ENCODE measurements at places on chromosomes 16 and 17. TPM values are rescaled to one million over a fixed set of nuclear protein-coding genes. Genes with fewer than 3 reads are reported as not detected.
A peak's percentile ranks its signal among the peaks of the same experiment; 100 is the strongest.

GRCh38 chr17:59521465-59522126 is 43.8 kb upstream of the DHX40 start:
- peak; percentile 47 for DNase-seq

CDH15 gene
- total RNA-seq, result 0.37 TPM

DNA sequence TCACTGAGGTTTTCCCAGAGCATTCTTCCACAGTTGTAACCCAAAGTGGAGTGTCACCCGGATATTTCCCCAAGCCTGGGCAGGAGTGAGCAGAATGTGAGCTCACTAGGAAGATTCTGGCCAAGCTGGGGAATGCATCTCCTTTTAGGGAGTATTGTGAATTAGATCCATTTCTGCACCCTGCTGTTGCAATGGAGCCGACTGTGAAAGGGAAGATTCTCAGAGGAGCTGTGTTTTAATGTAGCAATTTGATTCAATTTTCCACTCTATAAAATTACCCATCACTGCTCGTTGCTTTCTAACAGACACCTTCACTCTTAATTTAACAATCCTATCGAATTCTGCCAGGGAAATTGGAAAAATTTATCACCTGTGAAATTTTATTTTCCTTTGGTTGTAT is 70.8 kb downstream of the SNX11 start:
- no peak for DNase-seq

DNA sequence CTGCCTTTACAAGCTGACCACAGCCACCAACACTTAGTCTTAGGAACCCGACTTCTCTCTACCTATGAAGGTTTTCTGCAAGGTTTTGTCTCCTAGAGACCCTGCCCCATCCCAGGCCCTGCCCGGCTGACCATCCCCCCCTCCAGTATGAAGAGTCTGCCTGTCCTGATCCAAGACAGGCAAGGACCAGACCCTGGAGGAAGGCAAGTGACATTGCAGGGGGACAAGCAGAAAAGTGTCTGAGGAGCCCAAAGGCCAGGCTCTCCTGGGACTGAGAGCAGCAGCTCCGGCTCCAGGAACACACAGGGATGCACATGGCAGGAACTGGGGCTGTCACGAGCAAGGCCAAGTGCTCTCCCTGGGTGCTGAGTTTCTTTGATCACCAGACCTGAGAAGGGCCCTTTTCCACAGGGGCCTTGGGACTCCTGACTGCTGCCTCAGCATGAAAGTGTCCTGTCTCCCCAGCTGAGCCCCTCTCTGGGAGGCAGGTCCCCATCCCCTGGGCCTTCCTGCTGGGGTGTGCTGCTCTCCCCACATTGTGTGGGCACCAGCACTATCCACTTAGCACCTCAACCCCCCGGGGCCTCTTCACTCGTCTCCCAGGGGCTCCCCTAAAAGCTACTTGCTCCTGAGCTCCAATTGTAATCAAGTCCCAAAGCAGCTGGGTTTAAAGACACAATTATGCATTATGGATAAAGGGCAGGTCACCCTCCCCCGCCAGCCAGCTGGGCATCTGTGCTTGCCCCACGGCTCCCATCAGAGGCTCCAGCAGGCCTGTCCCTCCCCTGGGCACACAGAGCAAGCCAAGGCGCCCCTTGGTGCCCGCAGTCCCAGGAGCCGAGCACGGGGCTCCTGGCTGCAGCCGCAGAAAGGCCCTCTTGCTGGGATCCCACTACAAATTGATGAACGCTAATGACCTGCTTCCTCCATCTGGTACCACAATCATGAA is 11.6 kb upstream of the CACNG4 start:
- no peak for DNase-seq

KRT33A gene
- not detected for total RNA-seq

CIBAR2 gene
- 0.51 TPM for total RNA-seq

DNA sequence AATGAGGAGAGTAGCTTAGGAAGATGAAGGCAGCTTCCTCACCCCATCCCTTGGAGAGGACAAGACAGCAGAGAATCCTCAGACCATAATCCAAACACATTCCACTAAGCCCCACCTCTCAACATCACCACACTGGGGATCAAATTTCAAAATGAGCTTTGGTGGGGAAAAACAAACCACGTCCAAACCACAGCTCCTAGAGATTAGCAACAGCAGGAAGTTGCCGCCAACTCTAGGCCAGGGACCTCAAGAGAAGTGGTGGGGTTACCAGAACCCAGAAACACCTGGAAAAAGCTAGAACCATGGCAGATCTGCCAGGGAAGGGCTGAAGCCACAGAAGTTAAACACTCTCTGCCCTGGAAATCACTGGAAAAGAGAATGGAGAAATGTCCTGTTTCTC is 571.6 kb downstream of the HS3ST4 start:
- DNase-seq, result no peak

UBE2G1 gene
- 70.9 TPM for total RNA-seq

WNK4 gene
- not detected for total RNA-seq

DNA sequence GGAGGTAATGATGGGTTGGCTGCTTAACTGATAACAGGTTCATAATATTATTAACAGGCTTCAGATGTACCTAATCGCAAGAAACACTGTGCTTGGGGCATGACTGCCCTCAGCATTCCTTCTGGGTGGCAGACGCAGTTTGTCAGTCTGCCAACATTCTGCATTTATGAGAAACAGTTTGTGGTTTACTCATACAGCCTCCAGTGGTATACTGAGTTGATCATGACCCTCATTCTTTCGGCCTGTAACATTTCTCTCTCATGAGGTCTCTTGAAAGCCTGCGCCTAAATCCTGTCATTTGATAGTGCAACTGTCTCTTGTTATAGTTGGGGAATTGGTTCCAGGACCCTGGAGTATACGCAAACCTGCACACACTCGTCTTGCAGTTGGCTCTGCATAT is 4.9 kb upstream of the RUSF1 start:
- DNase-seq, result no peak

- no peak for DNase-seq
Observed at GRCh38 chr16:54288835-54289241, 2.3 kb upstream of the IRX3 start.

DNA sequence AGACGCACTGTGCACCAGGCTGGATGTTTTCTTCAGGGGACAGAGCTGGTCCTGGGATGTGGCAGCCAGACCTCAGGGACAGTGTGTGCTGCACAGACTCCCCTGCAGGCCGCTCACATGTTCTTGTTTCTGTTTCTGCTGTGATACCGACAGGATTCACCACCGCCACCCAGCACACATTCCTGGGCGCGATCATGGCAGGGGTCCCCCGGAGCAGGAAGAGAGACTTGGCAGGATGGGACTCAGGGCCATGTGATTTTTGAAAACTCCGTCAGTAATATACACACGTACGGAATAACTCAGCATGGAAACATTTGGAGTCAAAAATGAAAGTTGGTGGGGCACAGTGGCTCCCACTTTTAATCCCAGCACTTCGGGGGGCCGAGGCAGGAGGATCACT is 79.0 kb downstream of the HAPSTR1 start:
- DNase-seq, result no peak

HSD17B2 gene
- total RNA-seq, result 3.9 TPM

SLC47A2 gene
- not detected for total RNA-seq

GRCh38 chr16:28059841-28060575 is 3.5 kb downstream of the GSG1L start:
- no peak for DNase-seq

- no peak for DNase-seq
Observed at GRCh38 chr17:10224582-10225195, 26.3 kb upstream of the GAS7 start.

DNA sequence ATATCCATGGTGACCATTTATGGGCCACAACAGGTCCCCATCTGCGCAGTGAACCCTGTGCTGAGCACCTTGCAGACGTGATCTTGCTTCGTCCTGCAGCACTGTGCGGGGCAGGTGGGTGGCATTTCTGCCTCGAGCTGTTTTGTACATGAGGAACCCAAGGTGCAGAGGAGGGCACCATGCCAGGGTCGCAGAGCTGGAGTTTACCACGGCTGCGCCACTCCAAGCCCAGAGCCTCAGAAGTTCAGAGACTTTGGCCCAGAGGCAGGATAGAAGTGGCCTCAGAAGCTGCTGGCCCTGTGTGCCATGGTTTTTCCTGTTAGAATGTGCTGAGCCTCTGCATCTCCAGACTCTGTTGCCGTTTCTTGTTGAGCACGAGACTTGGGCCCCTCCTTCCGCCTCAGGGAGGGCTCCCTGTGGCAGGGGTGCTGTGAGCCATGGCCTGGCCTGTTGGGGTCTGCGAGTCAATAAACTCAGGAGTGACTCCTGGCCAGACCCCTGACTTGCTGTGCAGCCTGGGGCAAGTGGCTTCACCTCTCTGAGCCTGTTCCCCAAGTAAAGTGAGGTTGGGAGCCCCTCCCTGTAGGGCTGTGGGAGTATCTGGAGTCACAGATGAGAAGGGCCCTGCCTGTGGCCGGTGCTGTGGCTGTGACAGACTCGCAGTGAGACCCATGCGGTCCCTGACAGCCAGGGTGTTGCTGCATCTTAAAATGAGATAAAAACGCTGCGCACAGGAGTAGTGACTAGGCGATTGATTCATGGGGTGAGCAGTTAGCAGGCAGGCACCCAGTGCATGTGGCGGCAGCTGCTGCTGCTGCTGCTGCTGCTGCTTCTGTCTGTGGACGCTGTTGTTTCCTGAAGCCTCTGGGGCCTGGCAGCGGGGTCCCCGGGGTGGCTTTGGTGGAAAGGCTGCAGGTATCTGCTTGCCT is 11.8 kb downstream of the MAP2K3 start:
- DNase-seq, result no peak

CBX8 gene
- 15.8 TPM for total RNA-seq

DNA sequence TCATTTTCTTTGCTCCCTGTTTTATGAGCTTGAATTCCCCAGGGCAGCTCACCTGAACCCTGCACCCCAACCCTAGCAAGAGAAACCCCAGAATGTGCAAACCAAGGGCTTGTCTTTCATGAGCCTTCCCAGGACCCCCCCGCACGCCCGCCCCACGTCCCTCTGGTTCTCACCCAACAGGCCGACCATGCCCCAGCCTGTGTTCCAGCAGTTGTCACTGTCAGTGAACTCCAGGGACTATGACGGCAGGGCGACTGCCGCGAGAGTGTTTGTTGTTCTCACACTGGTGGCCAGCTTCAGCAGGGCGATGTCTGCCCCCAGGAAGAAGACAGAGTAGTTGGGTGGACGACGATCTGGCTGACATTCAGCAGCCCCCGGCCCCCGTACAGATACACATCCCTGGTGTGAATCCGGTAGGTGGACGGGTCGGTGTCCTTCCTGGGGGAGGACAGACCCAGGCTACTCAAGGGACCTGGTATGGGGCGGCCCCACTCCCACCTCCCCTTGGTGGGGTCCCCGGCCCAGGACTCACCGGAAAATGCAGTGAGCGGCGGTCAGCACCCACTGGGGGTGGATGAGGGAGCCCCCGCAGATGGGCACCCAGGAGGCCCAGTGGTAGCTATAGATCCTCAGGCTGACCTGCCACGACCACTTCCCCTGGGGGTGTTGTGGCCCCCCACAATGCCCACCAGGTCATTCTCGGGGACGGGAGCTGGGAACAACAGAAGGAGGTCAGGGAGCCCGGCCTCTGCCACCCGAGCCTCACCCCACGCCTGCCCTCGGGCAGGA is 20.1 kb downstream of the TPSD1 start:
- no peak for DNase-seq

KATNIP gene
- 10.7 TPM for total RNA-seq

GRCh38 chr17:40903129-40903847 is 18.2 kb upstream of the KRT20 start:
- no peak for DNase-seq

AGRP gene
- total RNA-seq, result not detected

DNA sequence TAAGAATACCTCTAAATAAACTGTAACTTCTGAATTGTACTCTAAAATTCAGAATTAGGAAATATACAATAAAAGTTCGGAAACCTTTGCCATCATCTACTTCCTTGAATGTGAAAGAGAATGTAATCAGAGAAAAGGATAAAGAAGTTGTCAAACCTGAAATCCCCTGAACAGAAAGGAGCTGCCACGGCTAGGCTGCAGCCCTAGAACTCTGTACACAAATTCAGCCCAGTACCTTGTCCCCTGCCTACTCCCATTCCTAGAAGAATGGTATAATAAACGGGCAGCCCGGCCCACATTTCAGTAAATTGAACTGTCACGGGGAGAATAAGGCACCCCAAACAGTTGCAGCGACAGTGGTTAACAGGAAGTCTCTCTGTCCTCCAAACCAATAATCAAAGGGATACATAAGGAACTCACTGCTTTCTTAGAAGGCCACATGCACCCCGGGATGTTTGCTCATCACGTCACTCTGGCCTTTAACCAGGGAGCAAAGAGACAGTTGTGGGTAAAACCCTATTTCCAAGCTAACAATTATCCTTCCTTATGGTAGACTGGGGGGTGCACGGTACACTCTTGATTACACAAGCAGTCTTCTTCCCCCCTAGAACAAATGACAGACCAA is 24.3 kb upstream of the RFFL start:
- DNase-seq, result no peak

DNA sequence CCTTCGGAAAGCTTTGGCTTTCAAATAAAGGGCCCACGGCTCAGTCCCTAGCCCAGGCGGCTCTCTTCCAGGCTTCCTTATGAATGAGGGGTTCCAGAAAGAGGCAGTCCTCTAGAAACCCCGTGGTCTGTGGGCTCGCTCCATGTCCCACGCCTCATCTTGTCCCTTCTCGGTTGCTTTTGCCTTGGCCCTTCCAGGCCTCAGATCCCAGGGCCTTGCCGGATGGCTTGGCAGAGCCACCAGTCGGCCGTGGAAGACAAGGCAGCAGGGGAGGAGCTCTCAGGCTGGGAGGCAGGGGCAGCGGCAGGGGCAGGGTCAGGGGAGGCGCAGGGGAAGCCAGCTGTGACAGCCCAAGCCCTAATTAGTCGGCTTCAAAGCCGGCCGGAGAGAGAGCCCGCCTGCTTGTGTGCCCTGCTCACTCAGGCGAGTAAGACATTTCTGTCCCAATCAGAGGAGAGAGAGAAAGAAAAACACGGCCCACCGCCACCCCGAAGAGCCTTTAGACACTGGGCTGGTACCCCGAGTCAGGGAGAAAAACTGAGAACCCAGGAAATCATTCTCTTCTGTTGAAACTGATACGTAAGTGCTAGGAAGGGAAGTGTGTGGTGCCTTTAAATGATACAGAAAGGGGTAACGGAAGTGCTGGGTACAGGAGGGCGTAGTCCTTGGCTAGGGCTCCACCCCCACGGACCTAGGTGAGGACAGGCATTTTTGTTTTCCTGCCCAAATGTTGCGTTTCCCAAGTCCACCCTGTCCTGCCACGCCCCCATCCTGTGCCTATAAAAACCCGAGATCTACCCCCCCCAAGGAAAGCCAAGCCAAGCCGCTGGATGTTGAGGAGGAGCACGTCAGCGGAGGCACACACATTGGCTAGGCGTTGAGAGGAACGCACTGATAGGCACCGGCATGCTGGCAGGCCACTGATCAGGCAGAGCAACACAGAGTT is 27.8 kb upstream of the MEIOC start:
- no peak for DNase-seq
